ENCODE measurements at places on chromosomes 2 and 18.

GRCh38 chr2:23388756-23389514, 4.0 kb downstream of the KLHL29 start:
- DNase-seq, result no peak

DNA sequence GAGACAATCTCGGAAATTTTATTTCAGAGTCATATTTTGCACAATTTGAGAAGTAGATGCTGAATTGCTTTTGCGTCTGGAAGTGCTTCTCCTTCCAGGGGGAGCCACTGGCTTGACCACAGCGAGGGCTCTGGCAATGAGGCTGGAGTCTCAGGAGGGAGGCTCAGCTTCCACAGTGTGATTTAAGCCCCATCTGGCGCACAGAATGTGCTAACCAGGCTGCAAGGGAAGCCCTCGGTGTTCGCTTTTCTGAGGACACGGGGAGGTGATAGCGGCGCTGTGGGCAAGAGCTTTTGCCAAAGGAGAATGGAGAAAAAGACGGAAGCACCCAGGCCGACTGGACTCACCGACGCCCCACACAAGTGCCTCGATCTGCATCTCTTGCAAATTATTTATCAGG, 52.4 kb downstream of the ADI1 start:
- DNase-seq, result no peak

DNA sequence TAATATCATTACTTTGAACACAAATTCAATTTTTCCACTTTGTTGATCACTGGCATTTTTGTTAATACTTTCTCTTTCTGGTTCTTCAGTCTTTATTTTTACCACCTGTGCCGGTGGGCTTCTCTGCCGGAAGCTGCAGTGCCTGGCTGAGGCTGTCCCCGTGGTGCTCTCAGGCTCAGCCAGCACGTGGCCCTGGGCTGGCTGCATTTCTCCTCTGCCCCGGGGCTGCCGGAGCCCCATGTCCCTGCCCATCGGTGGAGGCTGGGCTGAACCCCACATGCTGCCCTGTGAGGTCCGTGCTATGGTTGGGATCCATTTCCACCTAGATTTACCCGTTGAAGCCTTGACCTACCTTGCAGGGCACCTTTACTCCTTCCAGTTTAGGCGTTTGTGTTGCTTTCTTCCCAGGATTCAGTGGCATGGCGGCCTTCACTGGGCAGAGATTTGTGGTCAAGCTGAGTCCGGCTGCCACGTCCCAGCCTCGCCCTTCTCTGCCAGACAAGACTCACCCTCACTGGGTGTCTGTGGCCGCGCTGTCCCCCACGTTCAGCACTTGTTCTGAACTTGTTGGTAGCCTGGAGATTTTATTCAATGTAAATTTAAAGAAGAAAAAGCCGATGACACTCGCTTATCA, 12.8 kb upstream of the TMEM18 start:
- DNase-seq, result no peak

- DNase-seq, result no peak
These were observed 12.8 kb downstream of the ASIC4 start for GRCh38 chr2:219527076-219527394.

DNA sequence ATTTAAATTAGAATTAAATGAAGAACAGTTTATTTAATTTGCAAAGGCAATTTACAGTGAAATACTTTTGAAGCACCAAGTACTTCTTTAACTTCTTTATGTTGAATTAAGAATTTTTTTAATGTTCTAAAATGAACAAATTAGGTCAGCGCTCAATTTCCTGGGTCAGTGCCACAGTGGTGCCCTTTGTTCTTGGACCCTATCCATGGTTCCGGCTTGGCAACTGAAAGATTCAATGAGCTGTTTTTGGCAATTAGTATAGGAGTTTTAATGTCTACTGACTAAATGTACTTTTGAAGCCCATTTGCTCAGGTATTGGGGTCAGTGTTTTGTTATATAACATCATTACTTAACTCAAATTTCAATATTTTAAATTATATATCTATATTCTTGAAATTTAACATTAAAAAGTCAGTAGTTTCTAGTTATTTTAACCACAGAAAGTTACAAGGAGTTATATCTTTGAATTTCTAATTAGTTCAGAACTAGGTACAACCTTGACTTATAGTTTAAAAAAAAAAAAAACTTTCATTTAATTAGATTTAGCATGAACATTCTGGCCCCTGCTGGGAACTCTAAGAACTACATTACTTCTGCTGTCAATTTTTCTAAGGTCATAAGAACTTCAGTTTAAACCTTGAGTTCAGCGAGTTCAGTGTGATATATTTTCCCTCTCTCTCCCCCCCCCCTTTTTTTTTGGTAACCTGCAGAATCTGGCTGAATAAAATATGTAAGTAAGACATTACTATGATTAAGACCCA, 7.6 kb upstream of the MSTN start:
- DNase-seq, result no peak

DNA sequence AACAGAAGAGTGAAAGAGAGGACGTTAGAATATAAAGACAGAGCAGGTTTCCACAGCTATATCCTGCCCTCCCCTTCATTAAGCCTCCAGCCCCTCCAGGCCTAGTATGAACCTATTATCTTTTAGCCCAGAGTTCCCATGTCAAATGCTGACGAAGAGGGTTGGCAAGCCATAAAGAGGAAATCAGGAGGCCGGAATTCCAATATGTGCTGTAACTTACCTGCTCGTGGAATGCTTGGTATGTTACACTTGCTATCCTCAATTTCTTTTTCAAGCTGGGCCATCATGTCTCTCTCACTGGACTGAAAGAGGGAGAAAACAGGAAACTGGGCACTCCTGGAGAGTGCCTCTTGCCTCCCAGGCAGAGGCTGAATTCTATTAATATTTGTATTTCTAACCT, 264.1 kb downstream of the TRIB2 start:
- no peak for DNase-seq

DNA sequence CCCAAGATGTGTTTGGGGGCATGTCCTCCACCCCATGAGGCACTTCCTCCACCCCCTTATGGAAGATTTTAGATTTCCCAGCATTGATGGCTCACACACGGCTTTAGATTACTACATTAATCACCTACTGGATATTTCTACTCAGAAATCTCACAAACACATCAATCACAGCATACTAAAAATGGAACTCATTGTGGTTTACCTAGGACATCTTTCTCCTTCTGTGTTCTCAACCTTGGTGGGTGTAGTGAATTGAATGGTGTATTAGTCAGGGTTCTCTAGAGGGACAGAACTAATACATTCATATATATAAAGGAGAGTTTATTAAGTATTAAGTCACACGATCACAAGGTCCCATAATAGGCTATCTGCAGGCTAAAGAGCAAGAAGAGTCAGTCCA, 82.1 kb upstream of the CYRIA start:
- no peak for DNase-seq

DNA sequence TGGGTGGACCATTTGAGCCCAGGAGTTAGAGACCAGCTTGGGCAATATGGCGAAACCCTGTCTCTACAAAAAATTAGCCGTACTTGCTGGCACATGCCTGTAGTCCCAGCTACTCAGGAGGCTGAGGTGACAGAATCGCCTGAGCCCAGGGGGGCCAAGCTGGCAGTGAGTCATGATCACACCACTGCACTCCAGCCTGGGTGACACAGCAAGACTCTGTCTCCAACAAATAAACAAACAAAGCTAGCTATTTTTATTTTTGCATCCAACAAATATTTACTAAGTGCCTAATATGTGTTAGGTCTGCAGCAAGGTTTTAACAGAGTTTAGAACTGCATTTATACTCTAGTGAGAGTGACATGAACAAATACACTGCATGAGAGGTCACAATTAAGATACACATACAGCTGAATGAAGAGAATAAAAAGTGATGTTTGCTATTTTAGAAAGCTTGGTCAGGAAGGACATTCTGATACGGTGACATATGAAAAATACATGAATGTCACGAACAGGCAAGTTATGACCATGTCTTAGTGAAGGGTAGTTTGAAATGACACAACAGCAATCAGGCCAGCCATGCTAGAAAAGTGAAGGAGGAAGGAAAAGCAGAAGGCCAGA, 83.2 kb upstream of the FRZB start:
- DNase-seq, result no peak

- no peak for DNase-seq
These were observed 7.5 kb downstream of the BAZ2B start for GRCh38 chr2:159608723-159609308.

GRCh38 chr2:1911811-1912210, 167.5 kb upstream of the PXDN start:
- DNase-seq, result no peak

- DNase-seq, result no peak
These were observed 5.1 kb downstream of the NOL4 start for GRCh38 chr18:34219651-34220050.

DNA sequence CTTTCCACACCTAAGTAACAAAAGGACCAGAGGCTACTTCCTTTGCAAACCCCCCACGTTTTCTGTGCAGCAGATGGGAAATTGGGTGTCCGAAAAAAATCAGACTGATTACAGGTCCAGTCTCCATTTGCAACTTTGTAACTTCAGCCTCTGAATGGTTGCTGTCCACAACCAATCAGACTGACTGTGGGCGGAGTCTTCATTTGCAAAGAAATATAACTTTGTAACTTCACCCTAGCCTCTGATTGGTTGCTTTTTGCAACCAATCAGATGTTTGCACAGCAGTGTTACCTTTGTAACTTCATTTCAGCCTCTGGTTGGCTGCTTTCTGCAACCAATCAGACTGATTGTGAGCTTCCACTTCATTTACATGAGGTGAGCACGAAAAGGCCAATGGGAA, 27.8 kb upstream of the CACNB4 start:
- DNase-seq, result no peak

DNA sequence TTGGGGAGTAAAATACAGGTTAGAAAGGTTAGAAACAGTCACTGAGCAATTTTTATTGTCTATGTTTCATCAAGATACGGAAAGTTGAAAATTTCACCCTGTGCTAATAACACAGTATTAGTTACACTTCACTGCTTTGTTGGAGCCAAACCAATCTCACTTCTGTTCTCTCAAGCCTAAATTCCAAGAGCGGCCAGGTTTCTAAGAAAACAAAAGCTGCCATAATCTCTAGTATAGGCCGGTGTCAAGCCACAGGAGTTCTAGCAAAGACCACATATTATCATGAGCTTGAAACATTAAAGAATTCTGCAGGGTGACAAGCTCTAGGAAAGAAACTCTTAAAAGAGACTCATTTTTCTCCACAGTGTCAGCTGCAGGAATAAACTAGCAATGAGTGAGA, 128.7 kb downstream of the TXNL1 start:
- DNase-seq, result no peak

- DNase-seq, result no peak
These were observed 32.5 kb downstream of the PREPL start for GRCh38 chr2:44328750-44329149.

- no peak for DNase-seq
These were observed 42.7 kb downstream of the SMAD4 start for GRCh38 chr18:51072586-51073313.

DNA sequence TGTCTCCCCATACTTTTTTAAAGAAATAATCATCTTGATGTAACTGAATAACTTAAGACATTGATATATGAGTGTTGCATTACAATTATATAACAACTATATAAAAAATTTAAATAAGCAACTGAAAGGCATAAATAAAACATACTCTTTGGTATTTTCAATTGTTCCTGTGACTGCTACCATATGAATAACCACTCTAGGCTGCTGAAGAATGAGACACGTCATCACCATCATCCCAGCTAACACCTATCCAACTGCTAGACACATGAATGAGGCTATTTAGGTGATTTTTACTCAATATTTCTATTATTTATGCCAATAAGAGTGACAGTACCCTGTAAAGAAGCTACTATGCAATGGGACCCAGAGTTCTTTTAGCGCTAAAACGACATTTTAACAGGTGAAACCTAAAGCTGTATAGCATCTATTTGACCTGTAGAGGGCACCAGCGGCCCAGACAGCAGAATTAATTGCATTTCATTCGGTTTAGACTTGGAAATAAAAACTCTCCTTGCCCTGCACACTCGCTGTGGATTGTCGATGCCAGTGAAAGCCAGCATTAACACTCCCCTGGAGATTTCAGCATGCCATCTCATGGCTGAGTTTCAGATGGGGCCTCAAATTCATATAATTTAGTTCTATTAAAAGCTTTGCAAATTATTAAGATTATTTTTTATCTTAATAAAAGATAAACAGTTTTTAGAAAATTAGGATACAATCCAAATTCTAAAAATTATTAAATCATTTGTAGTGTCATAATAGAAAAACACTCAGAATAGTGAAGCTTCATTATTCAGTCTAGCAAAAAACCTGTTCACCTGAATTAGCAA, 89.4 kb upstream of the MAP2 start:
- peak; percentile 0 for DNase-seq
